ENCODE measurements at places on chromosomes 3 and 15.
A peak's percentile ranks its signal among the peaks of the same experiment; 100 is the strongest.

DNA sequence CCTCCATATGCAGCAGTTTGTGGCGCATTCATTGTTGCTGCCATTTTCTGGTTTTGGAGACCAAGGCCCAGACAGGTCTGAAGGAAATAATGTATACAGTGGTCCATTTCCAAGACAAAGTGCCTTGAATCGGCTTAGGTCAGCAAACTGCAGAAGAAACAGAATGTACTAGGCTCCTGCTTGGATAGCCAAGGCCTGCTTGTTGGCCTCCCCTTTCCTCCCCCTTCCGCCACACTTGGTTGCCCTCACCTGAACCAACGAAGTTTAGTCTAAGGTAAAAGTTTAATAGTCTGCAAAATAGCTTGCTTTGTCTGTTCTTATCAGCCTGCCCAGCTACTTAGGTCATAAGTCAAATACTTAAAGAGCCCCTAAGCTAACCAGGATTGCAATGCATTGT, 12.0 kb upstream of the RTP3 start:
- DNase-seq = no peak

- DNase-seq = no peak
These were observed 15.8 kb upstream of the ARRDC4 start for GRCh38 chr15:97944724-97945123.

DNA sequence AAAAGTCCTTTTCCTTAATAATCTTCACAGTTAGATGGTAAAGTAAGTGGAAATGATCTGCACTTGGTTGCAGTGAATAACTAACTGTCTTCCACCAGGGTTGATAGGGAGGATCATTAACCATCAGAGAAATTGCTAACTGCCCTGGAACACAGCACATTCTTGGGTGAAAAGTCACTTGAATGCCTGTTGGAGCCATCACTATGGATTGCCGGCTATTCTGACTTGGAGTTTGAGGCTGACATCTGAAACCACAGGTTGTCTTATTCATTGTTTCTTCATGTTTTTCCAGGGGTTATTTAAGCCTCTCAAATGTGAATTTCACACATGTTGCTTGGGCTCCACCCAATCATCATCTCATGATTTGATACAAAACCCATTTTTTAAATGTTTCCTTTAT, 901.4 kb downstream of the MCTP2 start:
- no peak for DNase-seq

DNA sequence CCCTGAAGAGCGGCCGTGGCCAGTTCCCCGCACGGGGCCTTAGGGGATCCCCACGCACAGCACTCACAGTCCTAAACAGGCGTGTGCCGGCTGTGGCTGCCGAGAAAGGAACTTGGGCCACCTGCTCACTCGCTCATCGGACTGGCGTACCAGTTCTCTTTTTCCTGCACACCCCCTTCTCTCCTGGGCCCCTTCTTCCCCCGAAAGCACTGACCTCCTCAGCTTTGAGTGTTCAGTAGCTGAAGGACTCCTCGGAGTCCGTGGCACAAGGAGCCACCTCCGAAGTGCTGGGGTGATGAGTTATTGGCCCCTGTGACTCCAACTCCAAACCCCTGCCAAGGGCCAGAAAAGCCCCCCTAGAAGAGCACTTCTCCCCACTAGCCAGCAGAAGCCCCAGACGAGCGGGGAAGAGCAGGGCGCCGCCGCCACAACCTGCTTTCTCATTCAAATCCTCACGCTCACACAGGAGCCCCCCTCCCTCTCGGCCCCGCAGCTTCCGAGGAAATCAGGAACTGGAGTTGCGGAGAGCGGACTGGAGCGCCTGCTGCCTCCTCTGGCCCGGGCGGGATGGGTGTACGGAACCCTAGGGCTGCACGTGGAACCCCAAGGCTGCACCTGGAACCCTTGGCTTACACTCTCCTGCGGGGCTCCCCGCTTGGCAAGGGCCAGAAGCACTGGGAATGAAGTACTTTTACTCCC, at the start of gene PLCH1:
Gene PLCH1 (minus strand): TSS at position 446 of the 699 bp plus-strand sequence. CDS start 40,847 bp downstream, outside the sequence.
- DNase-seq = peak; percentile 79

DNA sequence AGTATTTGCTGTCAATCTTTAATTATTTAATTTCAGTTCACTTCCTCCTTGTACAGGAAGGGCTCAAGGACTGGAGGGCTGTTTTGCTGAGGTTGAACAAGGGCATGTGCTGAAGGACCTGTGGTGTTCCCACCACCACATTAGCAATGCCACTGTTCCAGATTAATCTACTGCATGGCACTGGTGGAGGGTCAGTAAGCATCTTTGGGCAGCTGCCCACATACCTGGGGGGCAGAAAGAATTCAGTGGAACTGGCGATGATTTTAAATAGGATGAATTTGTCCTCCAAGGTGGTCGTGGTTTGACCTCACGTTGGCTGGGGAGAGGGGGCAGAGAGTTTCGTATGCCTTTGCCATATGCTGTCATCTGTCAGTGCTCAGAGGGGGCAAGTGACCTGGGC, 244.8 kb downstream of the TLE3 start:
- no peak for DNase-seq

DNA sequence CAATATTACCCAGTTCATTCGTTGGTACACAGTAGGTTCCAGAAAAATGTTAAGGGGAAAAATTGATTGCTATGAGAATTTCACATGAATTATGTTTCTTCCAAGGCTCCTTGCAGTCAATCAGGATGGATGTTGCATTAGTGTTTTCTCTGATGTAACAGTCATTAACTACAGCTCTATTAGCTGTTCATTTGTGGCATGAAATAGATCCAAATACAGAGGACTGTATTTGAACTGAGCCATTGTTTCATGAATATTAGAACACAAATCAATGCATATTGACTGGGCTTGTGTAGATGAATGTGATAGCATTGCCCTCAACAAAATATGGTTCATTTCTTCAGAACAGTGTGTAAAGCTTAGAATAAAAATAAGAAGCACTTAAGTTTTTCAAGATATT, 203.0 kb upstream of the SGO1 start:
- no peak for DNase-seq

DNA sequence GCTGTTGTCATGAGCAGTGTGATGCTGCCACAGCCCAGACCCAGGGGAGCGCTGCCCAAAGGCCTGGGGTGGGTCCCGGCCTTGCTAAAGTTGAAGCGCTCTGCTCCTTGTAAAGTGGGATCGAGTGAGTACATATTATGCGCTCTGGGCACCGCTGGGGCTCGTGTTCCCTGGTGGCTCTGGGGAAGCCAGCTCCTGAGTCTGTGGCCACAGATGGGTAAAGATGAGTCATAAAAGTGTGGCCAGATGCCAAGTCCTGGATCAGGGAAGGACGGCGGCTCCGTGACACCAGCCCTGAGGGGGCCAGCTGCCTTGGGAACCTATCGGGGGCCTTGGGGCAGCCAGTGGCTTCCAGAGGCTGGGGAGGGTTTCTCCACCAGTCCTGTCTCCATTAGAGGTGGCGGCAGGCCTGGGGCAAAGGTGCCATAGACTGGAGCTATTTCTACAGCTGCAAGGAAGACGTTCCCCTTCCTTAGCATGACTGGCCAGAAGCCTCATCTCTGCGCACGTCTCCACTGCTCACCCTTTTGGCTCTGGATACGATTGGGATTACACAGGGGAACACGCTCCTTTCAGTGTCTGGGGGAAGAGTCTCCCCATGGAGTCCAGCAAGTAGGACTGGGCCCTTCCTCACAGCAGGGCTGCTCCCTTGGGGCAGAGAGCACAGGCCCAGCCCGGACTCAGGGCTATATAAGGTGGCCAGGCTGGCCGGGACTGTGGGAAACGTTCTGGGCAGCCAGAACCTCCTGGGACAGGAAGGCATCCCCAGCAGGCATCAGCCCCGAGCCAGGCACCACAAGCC, 1.2 kb upstream of the ITIH4 start:
- DNase-seq = peak; percentile 49

DNA sequence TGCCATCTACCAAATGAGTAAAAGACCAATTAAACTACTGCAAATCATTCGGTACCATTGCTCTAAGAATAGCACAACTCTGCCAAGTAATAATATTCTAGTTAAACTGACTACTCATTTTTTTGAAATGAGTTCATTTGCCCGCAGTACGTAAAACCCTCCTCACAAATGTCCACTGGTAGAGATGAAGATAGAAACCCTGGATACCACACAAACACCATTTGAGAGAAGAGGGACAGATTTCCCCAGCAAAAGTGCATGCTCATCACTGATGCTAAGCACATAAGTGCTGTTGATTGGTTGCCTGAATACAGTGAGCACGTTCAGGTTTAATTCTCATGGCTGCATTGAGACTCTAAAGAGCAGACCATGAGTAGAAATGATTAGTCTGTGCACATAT, 34.6 kb upstream of the SEMA6D start:
- DNase-seq = no peak

GRCh38 chr15:65767895-65768294, 24.2 kb downstream of the DENND4A start:
- no peak for DNase-seq

- DNase-seq = no peak
These were observed 159.6 kb downstream of the LEKR1 start for GRCh38 chr3:156985711-156986110.

DNA sequence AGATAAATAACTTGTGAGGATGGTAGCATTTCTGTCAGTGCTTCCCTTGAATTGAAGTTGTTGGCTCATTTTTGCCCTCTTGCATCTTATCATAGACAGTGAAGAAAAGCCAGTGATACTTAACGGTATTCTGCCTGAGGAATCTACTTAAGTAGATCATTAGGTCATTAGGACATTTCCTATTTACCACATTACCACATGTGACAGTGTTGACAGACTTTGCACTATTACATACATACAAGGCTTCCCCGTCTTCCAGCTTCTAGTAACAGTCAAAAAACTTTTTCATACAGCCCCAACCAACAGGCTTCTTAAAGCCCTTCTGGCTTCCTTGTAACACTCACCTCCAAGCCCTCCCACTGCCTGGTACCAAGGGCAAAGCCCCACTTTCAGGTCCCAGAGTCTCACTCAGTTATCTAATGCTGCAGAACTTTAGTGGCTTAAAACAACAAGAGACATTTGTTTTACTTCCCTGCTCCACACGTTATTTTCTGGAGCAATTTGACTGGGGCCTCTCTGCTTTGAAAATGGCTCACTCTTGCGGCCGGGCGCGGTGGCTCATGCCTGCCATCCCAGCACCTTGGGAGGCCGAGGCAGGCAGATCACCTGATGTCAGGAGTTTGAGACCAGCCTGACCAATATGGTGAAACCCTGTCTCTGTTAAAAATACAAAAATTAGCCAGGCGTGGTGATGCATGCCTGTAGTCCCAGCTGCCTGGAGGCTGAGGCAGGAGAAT, 40.0 kb downstream of the ASB7 start:
- DNase-seq = no peak

All from A549 (cell line).